ENCODE measurements at places on chromosomes 11 and 22.

DNA sequence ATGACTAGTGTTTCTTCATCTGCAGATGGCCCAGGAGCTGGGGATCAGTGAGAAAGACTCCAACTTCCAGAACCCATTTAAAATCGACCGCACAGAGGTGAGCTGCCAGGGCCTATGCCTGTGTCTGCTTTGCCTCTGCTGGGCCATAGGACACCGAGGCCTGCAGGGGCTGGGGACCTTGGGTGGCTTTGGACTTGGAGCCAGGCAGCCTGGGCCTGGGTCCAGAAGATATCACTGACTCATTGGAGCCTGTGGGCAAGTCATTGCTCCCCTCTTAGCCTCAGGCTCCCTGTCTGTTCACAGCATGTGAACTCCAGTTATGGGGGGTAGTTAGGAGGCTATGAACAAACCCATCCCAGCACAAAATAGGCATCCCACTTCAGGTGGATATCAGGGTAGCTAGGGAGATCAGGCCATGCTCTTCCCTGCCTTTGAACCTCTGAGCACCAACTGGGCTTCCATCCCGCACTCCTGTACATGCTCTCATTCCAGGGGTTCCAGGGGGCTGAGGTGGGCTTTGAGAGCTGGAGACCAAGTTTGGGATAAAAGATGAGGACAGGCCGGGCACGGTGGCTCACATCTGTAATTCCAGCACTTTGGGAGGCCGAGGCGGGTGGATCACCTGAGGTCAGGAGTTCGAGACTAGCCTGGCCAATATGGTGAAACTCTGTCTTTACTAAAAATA lies 13.4 kb downstream of the CCDC134 start:
- DNase-seq, result no peak

GRCh38 chr11:19894404-19894803 lies 181.8 kb downstream of the NAV2 start:
- DNase-seq, result no peak

DNA sequence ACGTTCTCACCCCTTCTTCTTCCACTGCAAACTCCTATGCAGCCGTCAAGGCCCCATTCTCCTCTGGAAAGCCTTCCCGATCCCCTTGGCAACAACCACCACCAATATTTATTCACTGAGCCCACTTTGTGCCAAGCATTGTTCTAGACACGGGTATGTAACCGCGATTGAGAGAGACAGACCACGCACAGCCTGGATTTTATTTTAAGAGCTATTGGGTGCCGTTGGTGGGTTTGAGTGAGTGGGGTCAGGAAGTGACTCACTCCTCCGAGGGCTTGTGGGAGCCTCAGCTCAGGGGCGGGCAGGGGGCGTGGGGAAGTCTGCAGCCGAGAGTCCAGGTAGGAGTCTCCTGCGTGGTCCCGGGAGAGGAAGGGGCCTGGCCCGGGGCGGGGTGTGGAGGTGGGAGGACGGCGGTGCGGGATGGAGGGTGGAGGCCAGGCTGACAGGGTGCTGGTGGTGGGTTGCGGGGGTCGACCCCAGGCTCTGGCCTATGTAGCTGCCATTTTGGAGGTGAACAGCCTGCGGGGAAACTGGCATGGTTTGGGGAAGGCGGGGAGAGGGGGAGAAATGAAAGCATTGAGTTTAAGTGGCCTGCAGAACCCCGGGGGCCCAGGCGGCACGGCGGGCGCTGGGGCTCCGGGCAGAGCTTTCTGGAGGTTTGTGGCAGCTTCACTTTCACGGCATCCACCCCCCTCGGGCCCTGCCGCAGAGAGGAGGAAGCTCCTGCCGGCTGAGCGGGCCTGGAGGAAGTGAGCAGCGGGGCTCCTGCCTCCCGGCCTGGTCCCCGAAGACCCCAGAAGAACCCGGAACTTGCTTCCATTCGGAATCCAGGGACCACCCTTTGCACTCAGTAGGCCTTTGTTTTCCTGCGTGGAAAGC lies 547 bp downstream of the PARVG start:
- peak; percentile 48 for DNase-seq

GRCh38 chr11:77095551-77096490 lies 6.8 kb upstream of the OMP start:
- no peak for DNase-seq

DNA sequence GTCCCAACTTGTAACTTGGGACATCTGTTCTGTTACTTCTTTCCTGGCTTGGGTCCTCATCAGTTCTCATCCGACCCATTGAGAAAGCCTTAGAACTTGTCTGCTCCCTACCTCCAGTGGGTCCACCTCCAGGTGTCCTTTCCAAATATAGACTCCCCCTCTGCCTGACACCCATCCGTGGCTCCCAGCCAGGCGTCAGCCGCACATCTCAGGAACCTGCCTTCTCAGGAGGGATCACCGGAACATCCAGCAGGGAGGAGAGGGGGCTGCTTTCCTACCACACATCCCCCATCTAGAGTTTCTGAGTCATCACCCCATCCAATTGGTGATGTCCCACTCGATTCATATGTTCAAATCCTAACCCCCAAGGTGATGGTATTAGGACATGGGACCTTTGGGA lies 36.5 kb downstream of the C11orf91 start:
- no peak for DNase-seq

GRCh38 chr11:123527526-123527925 lies 97.5 kb downstream of the GRAMD1B start:
- no peak for DNase-seq

- DNase-seq, result no peak
Observed at GRCh38 chr22:41555325-41555982, 5.4 kb upstream of the CSDC2 start.

DNA sequence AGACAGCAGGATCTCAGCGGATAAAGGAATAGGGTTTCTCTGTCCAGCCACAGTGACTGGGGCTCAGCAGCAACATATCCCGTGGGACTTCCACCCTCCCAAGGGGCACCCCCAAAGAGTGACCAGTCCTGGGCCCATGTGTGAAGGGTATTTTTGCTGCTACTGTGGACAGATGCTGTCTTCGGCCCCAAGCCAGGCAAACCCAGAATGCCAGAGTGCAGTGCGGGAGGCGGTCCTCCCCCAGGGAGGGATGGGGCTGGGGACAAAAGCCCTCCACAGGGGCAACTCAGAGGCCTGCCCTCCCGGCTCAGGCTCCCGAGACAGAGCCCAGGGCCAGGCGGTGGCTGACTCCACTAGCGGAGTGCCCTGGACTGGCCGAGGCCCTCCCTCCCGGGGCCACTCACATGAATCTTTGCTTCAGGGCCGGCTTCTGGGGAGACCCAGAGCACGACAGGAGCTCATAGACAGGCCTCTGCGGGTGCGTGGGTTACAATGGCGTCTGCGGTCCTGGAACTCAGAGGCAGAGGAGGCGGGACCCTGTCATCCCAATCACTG lies 34.7 kb upstream of the WNT7B start:
- DNase-seq, result no peak

DNA sequence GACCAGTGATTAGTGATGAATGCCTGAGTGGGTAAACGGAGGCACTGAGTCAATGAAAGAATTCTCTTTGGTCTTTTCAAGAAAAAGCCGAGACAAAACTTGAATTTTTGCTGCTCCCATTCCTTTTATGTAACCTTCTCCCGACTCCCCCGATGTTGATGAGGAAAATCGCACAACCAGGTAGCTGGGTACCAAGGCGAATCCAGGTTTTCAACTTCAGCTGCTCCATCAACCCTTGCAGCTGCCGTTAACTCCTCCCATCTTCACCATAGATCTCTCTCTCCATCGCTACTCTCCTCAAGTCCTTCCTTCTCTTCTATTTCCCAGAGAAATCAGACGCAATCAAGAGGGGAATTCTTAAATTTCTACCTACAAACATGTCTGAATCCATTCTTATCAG lies 611 bp upstream of the USP2 start:
- no peak for DNase-seq

DNA sequence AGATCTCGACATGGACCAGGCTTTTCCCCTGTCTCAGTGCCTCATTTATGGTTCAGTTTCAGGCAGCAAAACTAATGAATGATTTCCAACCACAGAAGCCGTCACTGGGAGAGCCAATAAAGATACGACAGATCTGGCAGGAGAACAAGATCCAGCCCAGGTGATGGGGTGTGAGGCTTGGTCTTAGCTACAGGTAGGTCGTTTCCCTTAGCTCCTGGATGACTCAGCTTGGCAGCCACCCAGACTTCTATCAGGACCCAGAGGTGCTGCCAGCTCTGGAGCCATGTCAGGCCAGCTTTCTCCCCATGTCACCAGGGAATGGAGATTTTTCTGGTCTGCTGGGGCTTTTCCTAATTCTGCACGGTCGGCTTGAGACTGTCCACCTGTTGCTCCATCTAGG lies 36.3 kb upstream of the APOBEC3A start:
- DNase-seq, result no peak

GRCh38 chr11:119835753-119836152 lies 106.8 kb upstream of the NECTIN1 start:
- no peak for DNase-seq

DNA sequence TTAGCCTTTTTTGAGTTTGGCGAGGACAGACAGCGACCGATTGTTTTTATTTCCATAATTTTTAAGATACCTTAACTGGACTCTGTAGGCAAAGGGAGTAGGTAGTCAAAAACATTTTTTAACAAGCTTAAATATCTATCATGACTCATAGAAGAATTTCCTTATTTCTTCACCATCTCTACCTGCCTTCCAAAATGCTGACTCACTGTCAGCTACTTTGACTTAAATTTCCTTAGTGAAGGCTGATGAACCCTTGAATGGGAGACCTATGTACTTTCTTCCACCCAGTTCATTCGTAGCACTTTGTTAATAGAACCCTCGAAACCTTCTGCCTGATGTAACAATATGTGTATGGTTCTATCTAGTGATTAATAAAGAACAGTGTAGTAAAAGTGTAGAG lies 1.1 kb upstream of the MTMR2 start:
- DNase-seq, result no peak

DNA sequence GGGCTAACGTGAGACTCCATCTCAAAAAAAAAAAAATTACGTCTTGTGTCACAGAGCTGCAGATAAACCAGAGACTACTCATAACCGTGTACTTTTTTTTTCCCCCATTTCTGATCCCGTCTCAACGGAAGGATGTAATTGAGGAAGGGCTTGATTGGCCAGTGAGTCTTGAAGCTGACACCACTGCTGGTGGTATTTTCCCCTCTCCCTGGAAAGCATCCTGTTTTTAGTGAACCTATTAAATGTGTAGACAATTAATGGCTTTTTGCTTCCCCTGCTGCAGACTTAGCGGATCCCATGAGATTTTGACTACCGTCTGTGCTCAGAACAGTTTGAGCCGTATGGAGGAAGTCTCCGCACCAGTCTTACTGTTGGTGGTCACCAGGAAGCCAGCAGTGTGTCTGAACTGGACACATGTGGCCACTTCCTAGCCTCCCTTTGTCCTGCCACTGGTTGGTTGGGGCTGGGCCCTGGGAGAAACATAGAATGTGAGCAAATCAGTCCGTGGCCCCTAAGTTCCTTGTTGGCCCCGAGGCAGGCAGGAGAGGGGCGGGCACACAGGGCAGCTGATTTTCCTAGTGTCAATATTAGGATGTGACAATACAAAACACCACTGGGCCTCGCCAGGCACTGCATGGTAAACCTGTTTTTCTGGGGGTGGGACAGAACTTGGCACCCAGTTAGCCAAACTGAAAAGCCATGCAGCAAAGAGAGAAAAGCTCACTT lies 3.1 kb downstream of the BIK start:
- no peak for DNase-seq

DNA sequence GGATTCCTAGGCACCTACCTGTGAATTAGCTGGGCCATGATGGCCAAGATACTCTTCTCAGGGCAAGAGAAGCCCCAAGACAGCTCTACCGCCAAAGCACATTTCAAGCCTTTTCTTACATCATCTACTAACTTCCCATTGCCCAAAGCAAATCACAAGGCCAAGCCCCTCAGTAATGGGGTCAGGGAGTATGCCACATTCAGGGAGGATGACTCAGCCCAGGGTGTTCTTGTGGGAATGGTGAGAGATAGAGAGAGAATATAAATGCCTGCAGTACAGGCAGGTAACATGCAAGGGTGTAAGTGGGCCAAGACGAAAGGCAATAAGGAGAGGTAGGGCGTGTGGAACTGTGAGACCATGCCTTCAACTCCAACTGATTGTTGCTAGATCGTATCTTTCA lies 162.5 kb upstream of the ISX start:
- no peak for DNase-seq

GRCh38 chr11:32899438-32899837 lies 6.8 kb downstream of the QSER1 start:
- DNase-seq, result no peak

- DNase-seq, result no peak
Observed at GRCh38 chr11:129932381-129933067, 37.1 kb upstream of the NFRKB start.

GRCh38 chr11:69443968-69444364 lies 37.5 kb upstream of the LINC01488 start:
- DNase-seq, result no peak

DNA sequence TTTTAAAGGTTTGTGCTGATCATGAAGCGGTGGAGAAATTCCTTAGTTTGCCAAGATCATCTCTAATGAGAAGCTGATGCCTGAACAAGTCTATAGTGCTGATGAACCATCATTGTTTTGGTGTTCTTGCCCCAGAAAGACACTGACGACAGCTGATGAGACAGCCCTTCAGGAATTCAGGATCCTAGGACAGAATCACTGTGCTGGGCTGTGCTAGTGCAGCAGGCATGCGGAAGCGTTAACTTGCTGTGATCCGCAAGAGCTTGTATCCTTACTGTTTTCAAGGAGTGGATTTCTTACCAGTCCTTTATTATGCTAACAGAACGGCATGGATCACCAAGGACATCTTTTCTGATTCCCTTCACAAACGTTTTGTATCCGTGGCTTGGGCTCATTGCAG lies 104.1 kb downstream of the TBC1D22A start:
- no peak for DNase-seq

DNA sequence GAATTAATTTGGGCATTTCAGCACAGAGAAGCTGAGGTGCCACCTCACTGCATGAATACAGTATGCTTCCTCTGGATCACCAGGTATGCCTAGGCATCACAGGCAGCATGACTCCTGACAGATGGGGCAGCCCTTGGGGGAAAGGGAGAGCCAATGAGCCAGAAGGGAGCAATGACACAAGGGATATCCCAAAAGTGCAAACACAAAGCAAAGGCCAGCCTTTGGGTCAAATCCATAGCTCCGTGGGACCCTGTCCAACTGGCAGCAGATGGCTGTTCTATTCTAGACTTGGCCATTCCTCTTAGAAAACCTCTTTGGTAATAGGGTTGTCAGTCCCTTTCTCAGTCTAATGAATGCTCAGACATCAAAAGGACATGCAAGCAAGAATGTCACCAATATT lies 73.3 kb downstream of the SERGEF start:
- DNase-seq, result no peak
